ENCODE measurements at places on chromosomes 4 and X.

DNA sequence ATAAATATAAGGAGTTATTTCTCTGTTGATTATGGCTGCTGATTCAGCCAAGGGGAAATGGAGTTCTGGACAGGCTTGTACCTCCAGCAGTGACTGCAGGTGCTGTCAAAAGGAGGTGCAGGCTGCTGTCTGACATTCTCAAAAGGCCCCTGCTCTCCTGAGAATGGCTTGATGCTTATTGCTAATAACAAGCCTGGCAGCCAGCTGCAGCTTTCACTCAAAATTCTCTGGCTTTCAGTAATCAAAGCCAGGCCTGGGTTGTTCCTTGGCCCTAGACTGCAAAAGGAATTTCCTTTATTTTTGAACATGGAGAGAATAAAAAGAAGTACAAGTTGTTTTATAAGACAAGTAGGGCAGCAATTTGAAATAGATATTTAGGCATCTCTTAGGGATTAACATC is 575.9 kb downstream of the MID1IP1 start:
- no peak for DNase-seq

- no peak for DNase-seq
Measured at GRCh38 chr4:4323705-4324534, 33.9 kb downstream of the ZBTB49 start.

- no peak for DNase-seq
Measured at GRCh38 chrX:47514533-47515235, 31.7 kb upstream of the ZNF41 start.

DNA sequence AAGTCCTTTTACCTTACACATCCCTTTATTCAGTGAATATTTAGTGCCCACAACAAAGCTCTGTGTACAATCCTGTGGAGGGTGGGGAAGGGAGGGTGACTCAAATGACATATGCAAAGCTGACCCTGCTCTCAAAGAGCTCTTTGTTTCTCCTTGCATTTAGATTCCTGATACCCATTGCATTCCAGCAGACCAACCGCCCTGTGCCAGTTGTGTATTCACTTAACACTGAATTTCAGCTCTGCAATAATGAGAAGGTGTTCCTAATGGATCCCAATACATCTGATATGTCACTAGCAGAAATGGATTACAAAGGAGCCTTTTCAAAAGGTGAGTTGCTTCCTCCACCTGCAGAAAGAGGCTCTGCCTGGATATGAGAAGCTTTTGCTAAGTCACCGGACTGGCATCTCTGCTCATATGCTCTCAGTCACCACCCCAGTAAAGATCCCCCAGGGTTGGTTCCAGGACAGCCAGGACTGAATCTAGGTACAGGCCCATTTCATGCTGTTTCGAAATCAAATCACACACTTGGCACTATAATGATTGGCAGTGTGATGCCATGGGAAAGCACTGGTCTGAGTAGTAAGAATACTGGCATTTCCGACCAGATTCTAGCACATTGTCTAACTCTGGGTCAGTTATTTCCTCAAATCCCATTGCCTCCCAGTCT is 17.1 kb upstream of the ANXA3 start:
- DNase-seq: no peak

DNA sequence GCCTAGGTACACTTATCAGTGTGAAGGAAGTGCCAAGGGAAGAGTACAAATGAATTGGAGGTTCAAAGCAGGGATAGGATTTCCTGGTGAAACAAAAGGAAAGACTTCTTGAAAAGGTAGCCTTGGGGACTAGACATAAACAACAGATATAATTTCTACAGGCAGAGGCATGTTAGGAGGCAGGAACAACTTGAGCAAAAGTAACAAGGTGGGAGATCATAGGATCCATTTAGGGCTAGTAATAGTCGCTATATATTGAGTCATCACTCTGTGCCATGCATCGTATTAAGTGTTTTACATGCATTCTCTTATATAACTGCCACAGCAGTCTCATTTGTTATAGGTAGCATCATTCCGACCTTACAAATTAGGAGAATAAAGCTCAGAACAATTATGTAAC is 98.3 kb upstream of the EOLA2 start:
- no peak for DNase-seq
